ENCODE measurements at places on chromosomes 12 and 14.

DNA sequence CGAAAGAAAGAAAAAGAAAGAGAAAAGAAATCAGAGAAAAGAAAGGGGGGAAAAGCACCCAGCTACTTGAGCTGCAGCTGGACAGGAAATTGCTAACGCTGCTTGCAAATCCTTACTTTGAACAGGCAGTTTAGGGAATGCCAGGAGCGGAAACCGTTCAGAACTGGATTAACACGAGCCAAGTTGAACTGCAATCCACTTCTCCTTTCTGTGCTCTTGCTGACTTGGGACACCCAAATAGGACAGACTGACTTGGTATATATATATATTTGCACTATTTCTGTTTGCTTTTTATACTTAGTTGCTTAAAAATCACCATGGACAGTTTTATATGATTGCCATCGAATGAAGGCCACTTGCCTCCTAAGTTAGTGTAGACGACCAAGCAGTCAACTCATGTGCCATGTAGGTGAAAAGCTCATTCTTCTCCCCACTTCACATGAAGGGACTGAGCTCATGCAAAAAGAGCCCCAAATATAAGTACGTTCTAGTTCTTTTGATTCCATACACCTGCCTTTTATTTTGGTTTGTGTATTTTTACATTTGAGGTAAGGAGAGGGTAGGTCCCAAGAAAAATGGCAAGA is 5.5 kb downstream of the DUSP6 start:
- DNase-seq = no peak

GRCh38 chr12:113266106-113266895 is 45.0 kb downstream of the TPCN1 start:
- DNase-seq = no peak

DNA sequence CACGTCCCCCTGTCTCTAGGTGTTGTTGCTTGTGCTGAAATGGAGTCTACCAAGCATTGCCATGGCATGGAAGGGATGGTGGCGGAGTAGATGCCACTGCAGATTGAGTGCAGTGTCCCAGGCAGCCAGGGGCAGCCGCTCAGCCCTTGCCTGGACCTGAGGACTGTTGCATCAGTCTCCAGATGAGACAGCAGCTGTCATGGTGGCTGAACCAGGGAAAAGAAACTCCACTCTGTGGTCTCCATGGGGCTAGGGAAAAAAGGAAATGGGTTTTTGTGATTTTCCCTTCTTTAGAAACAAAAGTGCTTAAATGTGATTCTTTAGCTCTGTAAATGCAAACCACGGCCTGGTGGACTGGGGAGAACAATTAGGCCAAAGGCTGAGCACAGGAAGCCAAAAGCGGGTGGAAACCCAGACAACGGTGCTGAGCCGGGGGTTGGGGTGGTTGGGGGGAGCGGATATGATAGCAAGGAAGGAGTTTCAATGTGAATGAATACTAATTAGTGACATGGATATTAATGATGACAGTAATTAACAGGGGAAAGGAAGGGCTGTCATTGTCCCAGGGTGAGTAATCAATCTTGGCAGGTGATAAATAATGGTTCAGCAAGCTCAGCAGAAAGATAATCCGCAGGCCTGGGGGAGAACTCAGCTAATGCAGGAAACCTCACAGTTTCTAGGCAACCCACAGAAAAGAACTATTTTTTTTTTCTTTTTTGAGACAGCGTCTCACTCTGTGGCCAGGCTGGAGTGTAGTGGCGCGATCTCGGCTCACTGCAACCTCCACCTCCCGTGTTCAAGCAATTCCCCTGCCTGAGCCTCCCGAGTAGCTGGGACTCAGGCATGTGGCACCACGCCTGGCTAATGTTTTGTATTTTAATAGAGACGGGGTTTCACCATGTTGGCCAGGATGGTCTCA is 442.6 kb downstream of the DPF3 start:
- peak; percentile 10 for DNase-seq

DNA sequence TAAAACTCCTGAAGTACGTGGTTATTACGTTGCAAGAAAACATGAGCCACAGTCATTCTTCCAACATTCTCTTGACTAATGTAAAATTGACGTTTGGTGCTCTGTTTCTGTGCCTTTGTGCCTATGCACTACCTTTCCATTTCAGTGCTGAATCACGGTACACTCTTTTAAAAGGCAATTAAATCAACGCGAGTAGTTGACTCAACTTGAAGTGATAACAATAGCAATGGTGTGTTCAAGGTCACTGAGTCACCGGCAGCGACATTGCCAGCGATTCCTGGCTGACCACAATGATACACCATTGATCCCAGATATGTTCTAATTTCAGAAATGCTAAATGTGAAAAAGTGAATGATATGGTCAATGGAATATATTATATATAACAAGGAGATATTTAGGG is 17.8 kb downstream of the AK7 start:
- DNase-seq = no peak

- DNase-seq = no peak
These were observed 357.5 kb downstream of the FSCB start for GRCh38 chr14:44149597-44149996.

- no peak for DNase-seq
These were observed 16.7 kb downstream of the AHSA1 start for GRCh38 chr14:77474479-77475177.

GRCh38 chr12:76220980-76221379 is 127.2 kb downstream of the BBS10 start:
- DNase-seq = no peak

DNA sequence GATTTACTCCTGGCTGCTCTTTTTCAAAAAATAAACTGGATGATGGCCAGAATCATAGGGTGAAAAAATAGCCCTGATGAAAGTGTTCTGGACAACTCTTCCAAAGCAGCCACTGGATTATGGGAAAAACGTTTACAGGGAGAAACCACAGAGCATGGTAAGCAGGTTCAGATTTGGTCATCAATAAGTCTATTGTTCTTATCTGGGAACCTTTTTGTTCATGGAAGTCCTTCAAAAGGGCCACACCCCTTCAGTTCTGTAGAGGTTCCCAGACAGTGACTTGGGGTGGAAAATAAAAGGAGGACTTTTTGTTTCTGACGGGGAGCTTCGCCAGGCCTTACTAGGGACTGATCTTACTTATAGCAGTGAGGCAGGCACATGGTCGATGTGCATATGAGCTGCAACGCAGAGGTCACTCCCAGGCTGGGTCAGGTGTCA is 117.4 kb upstream of the SLC38A2 start:
- DNase-seq = no peak
